ENCODE measurements at places on chromosomes 7 and 10.
A peak's percentile ranks its signal among the peaks of the same experiment; 100 is the strongest.

- DNase-seq: peak; percentile 29
Observed at GRCh38 chr10:31490858-31491504, 172.0 kb downstream of the ZEB1 start.

DNA sequence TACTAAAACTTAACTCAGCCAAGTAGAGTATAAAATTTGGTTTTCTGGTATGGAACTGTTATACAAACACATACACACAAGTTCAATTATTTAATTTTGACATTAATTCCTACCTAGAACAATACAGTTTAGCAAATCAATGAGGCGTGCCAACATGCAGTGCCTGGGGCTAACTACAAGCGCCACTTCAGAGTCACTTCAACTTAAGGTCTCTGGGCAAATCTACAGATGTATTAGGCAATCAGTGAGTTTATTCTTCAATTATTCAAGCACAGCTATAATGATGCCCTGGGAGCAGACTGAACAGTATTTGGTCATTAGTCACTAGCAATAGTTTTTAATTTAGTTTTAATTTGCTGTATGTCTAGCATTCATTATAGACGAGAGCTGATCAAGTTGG is 51.6 kb downstream of the HIBADH start:
- DNase-seq: no peak

- DNase-seq: no peak
Observed at GRCh38 chr7:138186951-138187351, 110.7 kb downstream of the AKR1D1 start.

DNA sequence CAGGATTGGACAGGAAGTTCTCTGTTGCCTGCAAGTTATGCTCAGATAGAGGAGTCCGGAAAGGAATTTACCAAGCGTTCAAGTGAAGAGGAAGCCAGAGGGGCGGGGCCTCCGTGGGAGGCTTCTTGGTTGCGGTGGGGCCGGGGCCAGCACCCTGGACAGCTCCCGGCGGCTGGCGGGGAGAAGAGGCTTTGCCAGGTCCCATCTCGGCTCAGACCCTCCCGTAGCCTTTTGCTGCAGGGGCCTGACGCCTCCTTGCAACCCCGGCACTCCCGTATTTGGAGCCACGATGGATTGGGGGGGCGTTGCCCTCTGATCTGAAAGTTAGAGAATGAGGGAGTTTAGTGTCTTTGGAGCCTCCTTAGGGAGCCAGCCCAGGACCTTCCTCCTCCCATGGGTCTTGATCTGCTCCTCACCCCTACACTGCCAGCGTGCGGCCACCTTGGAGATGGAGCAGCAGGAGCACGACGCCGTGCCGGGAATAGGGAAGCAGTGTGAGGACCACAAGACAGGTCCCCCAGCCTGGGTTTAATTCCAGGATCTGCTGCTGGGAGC is 3.1 kb upstream of the SLC18A3 start:
- DNase-seq: no peak

- DNase-seq: no peak
Observed at GRCh38 chr10:67433276-67433675, 262.7 kb downstream of the CTNNA3 start.

DNA sequence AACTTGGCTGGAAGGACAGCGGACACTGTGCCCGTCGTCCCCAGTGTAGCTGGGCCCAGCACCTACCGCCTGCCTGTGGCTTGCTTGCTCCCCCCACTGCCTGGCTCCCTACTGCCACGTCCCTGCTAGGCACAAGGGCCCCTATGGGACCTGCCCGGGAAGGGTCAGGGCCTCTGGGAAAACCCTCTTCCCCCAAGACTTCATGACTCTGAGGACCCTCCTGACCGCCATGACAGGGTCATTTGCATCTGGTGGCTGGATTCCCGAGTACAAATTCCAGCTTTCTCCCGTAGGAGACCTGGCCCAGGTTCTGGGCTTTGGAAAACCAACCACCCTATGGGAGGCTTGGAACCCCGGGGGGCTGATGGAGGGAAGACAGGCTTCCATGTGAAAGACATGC is 1.4 kb upstream of the MMD2 start:
- DNase-seq: no peak

DNA sequence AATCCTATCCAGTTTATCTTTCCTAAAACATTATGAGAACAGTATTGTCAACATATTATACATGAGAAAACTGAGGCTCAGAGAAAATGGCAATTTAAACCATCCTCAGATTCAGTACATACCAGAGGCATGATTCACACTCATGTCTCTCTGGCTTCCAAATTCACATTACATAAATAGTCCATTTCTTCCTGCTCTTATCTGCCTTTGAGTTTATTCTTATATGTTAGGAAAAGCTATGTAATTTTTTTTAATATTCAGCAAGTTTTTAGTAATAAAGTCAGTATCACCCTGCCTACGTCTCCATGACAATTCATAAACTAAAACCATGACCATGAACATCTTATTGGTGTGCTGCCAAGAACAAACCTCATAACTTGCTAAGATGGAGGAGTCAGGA is 1260.2 kb upstream of the SORCS1 start:
- DNase-seq: no peak

DNA sequence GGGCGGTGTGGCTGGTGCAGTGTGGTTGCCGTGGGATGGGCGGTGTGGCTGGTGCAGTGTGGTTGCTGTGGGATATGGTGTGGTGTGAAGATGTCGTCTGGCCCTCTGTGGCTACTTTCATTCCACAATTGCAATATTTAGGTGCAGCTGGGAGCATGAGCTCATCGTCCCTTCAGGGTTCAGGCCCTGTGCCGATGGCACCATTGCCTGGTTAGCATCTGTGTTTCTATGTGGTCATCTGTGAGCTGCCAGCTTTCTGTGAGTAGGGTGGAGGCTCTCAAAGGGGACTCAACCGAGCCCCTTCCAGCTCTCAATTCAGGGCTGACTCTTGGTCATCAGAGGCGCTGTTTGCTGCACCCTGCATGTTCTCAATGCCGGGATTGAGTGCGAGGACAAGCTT is 3.6 kb downstream of the ADGRA1 start:
- DNase-seq: no peak
